HFF-Myc (cell line): ENCODE measurements at places on chromosomes 2 and 18.

GRCh38 chr18:24778810-24779418 lies 318.5 kb downstream of the HRH4 start:
- no peak for DNase-seq

GRCh38 chr2:31202041-31202440 lies 15.3 kb downstream of the CAPN14 start:
- DNase-seq: no peak

GRCh38 chr18:37393221-37393827 lies 172.3 kb downstream of the CELF4 start:
- no peak for DNase-seq

DNA sequence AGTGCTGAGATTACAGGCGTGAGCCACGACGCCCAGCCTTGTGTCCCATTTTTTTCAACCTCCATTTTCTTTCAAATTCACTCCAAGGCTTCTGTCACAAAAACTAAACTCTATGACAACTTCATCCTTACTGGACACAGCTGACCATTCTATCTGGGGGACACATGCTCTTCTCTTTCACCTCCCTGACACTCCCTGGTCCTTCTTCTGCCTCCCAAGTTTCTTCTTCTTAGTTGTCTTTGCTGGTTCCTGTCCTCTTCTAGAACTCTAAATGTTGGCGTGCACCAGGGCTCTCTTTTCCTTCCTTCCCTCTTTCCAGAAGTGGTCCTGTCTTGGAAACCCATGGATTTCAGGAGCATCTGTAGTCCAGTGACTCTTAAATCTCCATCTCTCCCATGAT lies 40.1 kb upstream of the LPIN2 start:
- no peak for DNase-seq

GRCh38 chr18:48853588-48853987 lies 97.2 kb downstream of the SMAD7 start:
- no peak for DNase-seq

DNA sequence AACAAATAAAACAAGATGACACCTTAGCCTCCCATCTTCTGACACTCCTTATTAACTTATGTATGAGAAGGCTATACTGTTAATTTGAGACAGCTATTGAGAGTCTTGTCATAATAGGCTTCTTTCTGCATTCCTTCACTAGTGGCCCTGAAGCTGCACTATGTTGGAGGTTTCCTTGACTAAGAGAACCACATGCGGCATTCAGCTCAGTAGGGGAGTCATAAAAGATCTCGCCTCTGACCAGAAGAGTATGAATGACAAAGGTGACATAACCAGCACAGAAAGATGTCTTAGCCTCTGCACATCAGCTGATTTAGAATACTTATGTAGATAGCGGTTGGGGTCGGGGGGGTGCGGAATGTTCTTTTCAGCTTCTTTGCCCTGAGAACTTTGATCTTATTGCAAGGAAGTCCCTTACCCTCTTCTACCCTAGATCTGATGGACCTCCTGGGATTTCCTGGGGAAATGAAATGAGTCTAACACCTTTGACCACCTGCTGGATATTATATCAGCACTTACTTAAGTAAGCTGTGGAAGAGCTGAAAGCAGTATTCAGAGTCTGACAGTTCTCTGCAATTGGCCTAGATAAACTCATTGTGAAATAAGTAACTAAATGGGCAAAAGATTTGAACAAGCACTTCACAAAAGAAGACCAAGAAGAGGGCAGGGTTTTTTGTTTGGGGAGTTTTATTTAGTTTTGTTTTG lies 24.2 kb downstream of the RBM45 start:
- no peak for DNase-seq

DNA sequence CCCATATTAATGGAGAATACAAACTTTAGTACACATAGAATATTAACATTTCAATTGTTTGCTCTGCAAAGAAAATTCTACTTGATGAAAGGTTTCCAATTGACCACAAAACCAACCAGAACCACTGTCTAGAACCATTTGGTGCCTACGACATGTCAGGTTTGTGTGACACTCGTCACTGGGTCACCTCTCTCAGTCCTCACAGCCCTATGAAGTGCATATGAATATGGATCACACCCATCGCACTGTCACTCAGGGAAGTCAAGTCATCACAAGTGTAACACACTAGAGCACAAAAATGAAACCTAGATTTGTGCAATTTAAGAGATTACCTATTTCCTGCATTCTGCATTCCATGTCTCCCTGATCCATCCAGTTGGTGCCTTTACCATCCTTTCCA lies 43.7 kb downstream of the PTPN2 start:
- no peak for DNase-seq

GRCh38 chr2:201126308-201127151 lies 10.6 kb downstream of the CFLAR start:
- DNase-seq: no peak

DNA sequence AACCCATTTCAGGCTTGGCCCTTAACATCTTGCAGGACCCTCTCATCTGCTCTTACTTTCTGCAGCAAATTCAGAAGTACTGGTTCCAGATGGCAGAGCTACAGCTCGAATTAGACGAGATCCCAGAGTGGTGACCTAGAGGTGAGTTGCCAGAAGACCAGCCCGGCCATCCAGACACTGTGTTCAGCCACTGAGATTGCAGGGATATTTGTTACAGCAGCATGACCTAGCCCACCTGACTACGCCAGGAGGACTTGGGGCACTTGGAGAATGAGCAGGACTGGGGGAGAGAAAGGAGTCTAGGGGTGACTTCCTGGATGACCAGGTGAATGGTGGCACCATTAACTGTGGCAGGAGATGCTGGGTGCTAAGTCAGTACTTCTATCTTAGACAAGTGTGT lies 67.2 kb upstream of the ID2 start:
- no peak for DNase-seq

- DNase-seq: no peak
These were observed 162.6 kb downstream of the FMNL2 start for GRCh38 chr2:152497481-152498052.

DNA sequence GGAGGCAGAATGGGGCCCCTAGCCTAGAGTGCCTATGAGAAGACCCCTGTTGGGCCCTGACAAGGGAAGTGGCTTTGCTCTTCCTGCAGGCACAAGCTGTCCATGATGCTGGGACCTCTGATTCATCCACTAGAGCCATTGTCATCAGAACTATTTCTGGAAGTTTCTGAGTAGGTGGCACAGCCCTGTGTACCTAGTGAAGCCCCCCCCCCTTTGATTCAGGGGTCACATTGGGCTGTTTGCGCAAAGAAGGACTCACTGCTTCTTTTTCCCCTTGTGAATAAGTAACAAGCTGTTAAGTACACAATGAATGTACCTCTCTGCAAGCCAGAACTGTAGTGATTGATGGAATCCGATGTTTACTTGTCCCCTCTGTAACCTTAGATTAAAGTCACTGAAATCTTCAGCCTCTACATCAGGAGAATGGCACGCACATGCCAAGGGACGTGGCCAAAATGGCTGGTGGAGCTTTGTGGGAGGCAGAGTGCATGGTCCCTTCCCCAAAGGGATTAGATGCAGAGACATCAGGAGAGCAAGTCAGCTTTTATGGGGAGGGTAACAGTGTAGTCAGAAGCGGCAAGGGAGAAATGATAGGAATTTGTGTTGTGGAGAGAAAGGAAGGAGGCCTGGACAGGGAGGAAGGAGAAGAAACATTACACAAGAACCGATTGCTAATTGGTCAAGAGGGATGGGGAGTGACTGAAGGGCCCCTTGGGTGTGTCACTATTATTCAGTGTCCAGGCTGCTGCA lies 267.6 kb upstream of the RAB12 start:
- DNase-seq: no peak

DNA sequence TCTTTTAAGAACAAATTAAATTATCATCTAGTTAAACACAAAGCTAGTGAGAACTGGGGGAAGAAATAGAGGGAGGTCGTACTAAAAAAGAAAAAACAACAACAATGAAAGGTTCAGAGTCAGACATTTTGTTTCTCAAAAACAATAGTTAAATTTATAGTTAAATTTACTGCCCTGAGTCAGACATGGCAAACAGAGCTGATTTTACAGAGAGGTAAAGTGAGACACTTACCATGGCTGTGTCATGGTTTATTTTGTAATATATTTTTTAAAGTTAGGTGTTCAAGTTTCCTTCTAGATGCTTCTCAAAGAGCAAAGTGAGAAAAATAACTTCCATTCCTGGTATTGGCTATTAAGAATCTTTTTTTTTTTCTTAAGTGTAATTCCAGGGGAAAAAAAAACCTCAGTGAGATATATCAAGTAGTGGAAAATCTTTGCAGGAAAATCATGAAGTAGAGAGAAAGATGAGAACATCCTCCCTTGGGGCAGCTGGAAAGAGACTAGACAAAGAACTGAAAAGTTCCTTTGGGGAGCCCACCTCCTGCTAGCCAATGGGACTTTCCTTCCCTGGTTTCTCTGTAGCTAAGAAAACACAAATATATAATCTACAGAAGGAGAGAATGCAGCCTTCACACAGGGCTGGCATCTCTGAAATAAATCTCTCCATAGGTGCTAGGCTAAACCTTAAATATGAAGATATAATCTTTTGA lies 12.3 kb downstream of the KLF7 start:
- DNase-seq: no peak

DNA sequence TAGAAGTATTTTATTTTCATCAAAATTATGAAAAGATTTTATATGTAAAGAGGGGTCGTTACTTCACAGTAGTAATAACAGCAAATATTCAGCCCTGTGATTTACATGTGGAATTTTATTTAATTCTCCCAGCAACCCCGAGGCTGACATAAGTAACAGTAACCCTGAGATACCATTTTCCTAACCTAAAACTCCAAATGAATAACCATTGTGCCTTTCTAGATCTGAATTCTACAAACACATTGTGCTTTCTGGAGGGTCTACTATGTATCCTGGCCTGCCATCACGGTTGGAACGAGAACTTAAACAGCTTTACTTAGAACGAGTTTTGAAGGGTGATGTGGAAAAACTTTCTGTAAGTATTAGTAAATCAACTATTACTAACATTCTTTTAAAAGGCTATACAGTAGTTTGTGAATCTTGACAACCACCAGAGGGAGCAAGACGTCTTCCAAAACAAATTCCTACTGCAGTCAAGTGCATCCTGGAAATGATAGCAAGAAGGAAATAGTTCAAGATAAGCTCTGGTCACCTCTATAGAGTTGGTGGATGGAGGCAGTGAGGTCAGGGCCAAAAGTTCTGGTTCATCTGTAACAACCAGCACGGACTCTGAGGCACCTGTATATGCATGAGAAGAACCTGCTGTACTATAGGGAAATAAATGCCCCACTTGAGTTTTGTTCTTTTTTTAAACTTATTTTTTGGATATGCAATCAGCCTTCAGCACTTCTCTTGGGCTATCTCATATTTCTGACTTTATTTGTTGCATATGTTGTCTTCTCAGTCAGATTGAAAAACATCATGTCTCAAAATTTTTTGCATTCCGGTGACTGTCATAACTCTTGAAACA lies 37.4 kb downstream of the ACTR2 start:
- peak; percentile 58 for DNase-seq

- no peak for DNase-seq
These were observed 82.9 kb downstream of the NFATC1 start for GRCh38 chr18:79478484-79479115.

DNA sequence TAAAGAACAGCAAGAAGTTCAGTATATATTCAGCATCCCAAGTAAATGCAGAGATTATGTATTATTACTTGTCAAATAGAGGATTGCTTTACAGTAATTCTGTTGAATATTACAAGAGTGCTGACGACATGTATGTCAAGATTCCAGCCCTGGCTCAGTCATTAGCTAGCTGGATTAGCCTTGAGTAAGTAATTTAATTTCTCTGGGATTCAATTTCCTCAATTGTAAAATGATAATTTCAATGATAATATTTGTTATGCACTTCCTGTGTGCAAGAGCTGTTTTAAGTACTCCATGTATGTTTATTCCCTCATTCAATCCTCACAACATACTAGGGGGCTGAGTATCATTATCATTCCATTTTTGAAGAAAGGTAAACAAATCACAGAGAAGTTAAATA lies 44.0 kb downstream of the TCF4 start:
- DNase-seq: no peak

GRCh38 chr18:31657823-31658669 lies 26.3 kb downstream of the B4GALT6 start:
- no peak for DNase-seq

DNA sequence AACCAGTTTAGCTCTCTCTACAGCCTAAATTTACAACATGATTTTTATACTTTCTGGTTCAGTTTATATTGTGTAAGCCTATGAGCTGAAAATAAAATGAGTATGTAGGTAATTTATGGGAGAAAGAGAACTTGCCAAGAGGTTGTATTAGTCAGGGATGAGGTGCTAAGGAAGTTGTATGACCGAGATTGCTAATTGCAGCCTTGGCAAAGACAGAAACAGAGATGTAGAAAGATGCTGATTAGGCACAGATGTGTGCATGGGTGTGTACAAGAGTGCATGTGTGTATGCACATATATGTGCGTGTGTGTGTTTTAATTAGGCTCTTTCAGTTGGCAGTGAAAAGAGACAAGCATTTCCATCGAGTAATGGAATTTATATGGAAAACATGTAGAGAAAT lies 213.9 kb downstream of the FBXO15 start:
- DNase-seq: no peak

GRCh38 chr18:70627182-70627802 lies 338.4 kb downstream of the SOCS6 start:
- no peak for DNase-seq

DNA sequence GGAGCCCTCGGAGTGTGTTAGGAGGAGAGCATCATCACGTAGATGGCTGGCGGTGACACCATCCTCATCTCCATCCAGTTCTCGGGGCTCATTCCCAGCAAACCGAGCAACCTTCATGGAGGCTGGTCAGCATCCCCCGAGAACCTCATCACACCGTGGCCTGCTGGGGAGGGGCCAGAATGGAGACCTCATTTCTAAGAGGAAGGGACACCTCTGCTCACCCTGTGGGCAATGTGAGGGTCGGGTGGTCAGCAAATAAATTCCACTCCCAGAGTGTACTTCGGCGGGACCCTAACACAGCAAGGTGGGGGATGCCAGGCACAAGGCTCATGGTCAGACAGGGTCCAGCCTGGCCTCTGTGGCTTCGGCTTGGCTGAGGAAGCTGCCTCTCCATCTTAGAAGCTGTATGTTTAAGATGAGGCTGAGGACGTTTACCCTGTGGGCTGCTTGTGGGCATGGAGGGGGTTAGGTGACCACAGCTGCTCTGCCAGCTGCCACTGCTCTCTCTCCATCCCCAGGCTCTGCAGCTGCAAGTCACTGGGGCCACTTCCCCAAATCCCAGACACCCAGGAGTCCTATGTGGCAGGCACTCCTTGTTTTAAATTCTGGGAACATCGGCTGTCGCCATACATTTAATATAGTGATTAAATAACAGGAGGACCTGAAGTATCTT lies 56.5 kb upstream of the PXDN start:
- DNase-seq: no peak

DNA sequence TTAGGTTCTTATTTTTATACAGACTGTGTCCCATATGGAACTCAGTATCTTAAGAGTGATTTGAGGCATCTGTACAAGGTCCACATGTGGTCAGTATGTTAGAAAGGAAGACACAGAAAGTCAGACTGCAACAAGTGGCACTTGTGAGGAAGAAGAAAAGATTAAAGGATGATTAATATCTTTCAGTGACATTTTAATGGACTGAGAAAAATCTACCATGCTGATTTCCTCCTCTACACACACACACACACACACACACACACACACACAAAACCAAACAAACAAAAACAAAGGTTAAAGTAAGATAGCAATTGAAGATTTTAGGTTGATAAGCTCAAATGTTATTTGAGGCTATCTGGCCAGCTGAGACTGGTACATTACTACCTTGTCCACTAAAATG lies 94.5 kb upstream of the CHRNA1 start:
- DNase-seq: no peak

- DNase-seq: no peak
These were observed 70.2 kb downstream of the CDCA7 start for GRCh38 chr2:173424886-173425285.

- peak; percentile 20 for DNase-seq
These were observed 19.5 kb downstream of the SLC25A52 start for GRCh38 chr18:31741097-31741735.
